Kidney epithelial cell (primary cell): ENCODE measurements at places on chromosomes 12 and 14. TPM values are rescaled to one million over a fixed set of nuclear protein-coding genes. Genes with fewer than 3 reads are reported as not detected.

DNA sequence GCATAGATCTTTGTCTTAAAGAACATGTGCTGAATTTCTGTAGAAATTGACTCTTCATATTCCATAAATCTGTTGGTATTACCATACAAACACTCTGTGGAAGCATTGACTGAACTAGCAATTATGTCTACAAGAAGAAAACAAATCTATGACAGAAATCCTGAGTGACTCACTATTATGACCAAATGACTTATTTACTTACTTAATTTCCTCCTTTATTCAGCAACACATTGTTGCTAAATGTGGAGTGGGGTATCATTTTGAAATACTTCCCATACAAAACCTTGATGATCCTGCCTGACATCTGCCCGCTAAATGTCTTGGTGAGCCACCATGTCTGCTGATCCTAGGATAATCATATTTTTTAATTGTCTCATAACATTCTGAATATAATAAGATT lies 99.1 kb upstream of the SLCO1C1 start:
- DNase-seq, result no peak

DNA sequence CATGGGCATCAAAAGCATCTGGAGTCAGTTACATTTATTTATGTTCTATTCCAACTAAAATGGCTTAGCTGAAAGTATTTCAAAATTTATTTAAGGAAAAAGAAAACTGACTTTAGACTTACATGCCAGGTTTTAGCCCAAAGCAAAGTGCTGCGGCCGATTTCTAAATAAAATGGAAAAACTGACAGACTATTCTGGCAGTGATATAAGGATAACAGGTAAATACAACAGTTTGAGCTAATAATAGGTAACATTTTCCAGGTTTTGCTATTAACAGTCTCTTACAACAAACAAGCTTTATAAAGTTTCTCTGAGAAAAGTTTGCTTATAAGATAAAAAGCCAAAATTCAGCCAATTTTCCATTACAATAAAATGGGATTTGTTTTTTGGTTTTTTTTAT lies 937.2 kb upstream of the FLRT2 start:
- DNase-seq, result no peak

GRCh38 chr12:49929581-49929980 lies 21.0 kb upstream of the AQP2 start:
- DNase-seq, result no peak

GRCh38 chr12:79686171-79686570 lies 4.6 kb downstream of the PAWR start:
- DNase-seq, result no peak

DNA sequence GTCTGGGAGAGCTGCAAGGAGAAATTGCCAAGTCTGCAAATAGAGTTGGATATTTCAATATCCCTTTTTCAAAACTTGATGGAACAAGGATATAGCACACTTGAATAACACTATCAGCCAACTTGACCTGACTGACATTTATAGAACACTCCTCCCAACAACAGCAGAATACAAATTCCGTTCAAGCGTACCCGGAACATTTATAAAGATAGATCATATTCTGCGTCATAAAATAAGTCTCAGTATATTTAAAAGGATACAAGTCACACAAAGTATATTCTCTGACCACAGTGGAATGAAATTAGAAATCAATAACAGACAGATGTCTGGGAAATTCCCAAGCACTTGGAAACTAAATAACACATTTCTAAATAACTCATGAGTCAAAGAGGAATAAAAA lies 29.0 kb upstream of the MEG3 start:
- DNase-seq, result no peak

CPM gene
- total RNA-seq, result 12.7 and 14.6 TPM in 2 replicates

RHEBL1 gene
- total RNA-seq, result 3.8 and 5.1 TPM in 2 replicates

TSPAN11 gene
- 4.7 and 5.2 TPM in 2 replicates for total RNA-seq

MAP1LC3B2 gene
- total RNA-seq, result 1.2 and 1.5 TPM in 2 replicates

DDX54 gene
- total RNA-seq, result 73.9 and 77.6 TPM in 2 replicates

KRT2 gene
- total RNA-seq, result not detected in 2 replicates
